ENCODE measurements at places on chromosomes 2 and 18.

- DNase-seq: no peak
Observed at GRCh38 chr2:6941299-6942046, 24.3 kb downstream of the RNF144A start.

- DNase-seq: no peak
Observed at GRCh38 chr2:63834401-63834800, 7.3 kb upstream of the UGP2 start.

- no peak for DNase-seq
Observed at GRCh38 chr2:22198381-22199283, 1074.9 kb downstream of the TDRD15 start.

DNA sequence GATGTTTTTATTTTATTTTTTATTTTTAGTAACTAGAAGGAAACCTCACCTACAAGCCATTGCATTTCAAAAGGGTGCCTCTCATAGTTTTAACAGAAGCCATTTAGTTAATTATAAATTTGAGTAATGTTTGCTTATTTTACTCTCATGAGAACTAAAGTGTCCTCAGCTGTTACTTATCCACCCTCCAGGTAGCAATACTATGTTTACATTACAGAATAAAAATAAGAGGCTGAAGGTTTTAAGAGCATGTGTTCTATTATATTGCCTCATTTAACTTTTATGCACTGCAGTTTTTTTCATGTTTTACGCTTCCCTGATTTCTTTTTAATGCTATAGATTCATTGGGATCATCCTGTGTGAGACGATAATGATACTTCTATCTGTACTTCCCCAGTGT lies 235.5 kb downstream of the THSD7B start:
- DNase-seq: no peak

DNA sequence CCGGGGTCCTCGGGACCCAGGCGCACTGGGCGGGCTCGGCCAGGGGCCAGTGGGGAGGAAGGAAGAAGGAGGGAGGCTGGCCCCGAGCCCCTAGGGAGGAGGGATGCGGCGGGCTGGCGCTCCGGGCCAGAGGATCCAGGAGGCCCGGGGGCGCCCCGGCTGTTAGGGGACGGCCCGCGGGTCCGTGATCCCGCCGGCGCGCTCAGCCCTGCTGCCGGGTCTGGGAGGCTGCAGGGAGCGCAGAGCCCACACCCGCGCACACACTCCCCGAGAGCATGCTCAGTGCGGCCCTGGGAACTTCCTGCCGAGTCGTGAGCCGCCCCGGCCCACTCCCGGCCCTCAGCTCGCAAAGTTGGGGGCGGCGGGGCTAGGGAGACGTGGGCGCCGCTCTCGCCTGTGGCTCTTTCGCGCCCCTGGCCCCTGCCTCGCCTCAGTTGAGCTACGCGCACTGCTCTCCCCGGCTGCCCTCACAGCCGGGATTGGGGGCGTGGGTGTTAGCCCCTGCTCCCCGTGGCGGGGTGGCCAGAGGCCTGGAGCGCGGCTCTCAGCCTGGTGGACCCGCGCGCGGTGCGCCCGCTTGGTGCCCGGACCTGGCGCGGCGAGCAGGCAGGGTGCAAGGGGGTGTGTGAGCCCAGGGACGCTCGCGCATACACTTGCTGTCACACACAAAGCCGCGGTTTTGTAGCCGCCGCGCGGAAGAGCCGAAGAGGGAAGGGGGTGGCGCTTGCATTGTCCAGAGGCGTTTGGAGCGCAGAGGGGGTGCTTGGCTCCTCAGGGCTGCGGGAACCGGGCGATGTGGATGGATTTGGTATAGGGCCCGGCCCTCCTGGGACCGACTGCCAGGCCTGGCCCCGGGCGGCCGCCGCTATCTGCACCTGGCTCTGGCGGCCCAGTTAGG lies 132.9 kb upstream of the MGAT5 start:
- no peak for DNase-seq

- no peak for DNase-seq
Observed at GRCh38 chr2:147631294-147631693, 213.5 kb upstream of the ACVR2A start.

Measured in HuH-7 (cell line).